NCI-H2171 (cell line): ENCODE measurements at places on chromosomes 7 and 10.
A peak's percentile ranks its signal among the peaks of the same experiment; 100 is the strongest.

DNA sequence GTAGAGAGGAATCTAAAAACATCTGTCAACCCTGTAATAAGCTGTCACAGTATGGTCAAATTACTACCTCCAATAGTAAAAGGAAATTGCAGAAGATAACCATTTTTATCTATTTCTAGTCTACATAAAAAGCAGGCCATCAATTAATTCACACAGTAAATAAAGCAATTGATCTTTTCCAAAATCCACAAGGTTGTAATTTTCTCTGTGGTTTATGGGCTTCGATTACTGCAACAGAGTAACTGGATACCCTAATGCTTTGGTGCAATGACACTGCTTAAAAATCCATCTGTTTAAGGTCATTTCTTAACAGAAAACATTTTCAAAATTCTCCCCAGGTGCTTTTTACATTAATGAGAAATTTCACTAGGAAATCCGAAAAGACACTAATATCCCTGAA lies 23.9 kb downstream of the ESYT2 start:
- DNase-seq, result no peak

GRCh38 chr7:34851431-34851830 lies 185.9 kb downstream of the DPY19L1 start:
- DNase-seq, result peak; percentile 8

GRCh38 chr10:89120931-89121763 lies 86.0 kb downstream of the CH25H start:
- no peak for DNase-seq

GRCh38 chr7:90453259-90453891 lies 16.1 kb upstream of the PTTG1IP2 start:
- DNase-seq, result peak; percentile 74

- no peak for DNase-seq
Measured at GRCh38 chr10:31838709-31839108, 89.9 kb downstream of the ARHGAP12 start.

DNA sequence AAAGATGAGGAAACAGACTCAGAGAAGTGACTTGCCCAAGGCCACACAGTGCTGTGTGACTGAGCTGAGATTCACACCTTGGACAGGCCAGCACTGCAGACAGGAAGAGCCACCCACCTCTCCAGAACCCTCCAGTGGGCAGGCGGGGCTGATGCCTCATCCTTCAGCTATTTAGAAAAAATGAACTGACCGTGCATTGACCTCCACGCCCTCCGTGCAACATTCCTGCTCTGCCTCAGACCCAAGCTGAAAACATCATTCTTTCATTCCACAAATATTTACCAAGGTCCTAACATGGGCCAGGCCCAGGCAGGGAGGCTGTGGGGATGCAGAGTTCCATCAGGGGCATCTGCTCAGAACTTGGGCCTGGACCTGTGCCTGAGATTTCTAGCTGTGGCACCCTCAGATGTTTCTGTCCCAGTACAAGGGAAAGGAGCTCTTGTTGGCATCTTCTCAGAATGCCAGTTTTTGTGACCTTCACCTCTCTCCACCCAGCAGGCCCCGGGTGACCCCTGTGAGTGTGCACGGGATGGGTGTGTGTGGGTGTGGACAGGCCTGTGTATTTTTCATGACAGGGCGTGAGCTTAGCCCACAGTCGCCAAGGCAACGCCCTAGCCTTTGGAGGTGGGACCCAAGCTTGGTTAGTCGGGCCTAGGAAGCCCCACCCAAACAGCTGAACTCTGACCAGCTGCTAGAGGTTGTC lies 6.5 kb downstream of the VSIR start:
- DNase-seq, result no peak

DNA sequence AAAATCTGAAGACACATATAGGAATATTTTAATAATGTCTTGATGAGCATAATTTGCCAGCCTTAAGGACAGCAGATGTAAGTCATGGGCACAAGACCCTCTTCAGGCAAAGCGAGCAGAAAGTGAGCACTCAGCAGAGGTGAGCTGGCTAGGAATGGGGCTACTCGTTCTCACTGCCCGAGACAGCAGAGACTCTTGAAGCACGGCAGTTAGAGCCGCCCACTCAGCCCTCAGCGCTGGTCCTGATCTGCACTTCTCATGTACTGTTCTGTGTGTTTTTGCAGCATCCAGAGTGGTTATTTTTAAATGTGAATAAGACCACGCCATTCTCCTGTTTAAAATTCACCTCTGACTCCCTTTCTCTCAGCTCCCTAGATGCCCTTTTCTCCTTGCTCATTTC lies 65.3 kb downstream of the GFRA1 start:
- no peak for DNase-seq

DNA sequence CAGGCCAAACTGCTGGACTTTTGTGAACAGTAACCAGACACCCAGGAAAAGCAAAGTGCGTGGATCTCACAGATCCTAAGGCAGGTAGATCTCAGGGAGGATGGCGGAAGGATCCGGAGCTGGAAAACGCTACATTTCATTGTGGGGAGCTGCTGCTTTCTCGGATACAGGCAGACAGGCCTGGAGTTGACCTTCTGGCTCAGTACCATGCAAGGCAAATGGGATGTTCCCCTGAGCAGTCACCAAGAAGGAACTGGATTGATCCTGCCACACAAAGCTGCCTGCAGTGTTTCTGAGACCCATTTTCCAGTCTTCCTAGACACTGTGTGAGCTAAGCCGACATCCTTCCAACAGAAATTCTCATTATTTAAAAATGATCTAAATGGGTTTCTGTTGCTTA lies 65.5 kb downstream of the ZRANB1 start:
- no peak for DNase-seq

- DNase-seq, result peak; percentile 37
Measured at GRCh38 chr10:98467506-98468318, 21.0 kb upstream of the HPS1 start.

GRCh38 chr10:109219935-109220605 lies 703.2 kb downstream of the XPNPEP1 start:
- no peak for DNase-seq

- no peak for DNase-seq
Measured at GRCh38 chr10:103397191-103397825, 882 bp downstream of the PDCD11 start.

DNA sequence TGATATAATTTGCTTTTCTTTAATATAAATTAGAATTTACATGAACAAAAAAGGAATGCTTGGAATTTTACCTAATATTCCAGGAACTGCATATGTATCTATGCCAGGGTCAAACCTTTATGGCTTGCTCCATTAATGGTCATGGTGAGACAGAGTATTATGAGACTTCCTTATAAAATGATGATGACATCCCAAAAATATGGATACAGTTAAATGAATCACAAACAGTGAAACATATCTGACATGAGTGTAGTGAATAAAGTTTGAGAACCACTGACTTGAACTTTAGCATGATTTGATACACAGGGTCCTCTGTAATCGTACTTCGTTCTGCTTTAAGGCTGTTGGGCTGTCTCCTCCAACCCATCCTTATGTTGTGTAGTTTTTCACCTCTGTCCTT lies 51.8 kb downstream of the MARCHF5 start:
- no peak for DNase-seq

- DNase-seq, result no peak
Measured at GRCh38 chr7:76372984-76373833, 14.4 kb upstream of the YWHAG start.
